ENCODE measurements at places on chromosomes 7 and 10. TPM values are rescaled to one million over a fixed set of nuclear protein-coding genes. Genes with fewer than 3 reads are reported as not detected.
A peak's percentile ranks its signal among the peaks of the same experiment; 100 is the strongest.

- peak; percentile 69 for DNase-seq
Observed at GRCh38 chr7:112495810-112496462, 15.1 kb downstream of the LSMEM1 start.

DNA sequence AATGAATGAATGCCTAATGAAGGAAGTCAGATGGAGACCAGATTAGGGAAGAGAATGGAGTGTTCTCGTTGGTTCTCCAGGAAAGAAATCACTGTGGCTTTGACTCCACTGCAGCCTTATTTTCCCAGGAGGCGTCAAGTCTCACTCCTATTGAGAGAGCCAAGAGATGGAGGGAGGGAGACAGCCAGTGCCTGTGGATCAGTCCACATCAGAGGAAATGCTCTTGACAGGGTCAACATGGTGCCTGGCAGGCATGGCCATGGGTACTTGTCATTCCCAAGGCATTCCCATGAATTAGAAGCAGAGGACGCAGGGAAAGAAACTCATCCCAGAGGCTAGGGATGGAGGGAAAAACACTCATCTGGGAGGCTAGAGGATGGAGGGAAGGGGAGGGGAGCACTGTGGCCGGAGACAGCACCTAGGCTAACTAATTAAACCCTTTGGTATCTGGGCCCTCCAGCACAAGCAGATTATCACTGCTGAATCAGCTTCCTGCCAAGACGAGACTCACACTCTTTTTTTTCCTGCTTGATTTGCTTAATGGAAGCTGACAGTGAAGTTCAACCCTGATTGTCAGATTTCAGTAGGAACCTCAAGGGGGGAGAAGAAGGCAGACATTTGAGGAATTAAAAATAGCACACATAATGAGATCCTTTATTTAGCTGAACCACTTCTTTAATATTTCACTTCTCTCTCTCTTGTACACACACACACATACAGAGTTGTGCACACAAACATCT, 1233.2 kb upstream of the AUTS2 start:
- DNase-seq: no peak

DNA sequence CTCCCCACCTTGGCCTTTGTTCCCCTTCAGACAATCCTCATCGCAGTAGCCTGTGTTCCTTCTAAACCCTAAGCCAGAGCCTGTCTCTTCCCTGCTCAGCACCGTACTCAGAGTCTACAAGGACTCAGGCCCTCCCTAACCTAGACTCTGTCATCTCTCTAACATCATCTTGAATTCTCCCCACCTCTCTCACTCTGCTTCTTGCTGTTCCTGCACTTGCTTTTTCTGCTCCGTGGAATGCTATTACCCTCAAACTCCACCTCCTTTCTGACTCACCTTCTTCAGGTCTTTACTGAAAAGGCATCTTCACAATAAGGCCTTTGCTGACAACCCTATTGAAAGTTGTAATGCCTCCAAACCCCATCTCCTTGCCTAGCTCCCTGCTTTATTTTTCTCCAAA, 141.0 kb downstream of the DKK1 start:
- DNase-seq: no peak

GRCh38 chr7:94395141-94396036, 694 bp downstream of the COL1A2 start:
- DNase-seq: peak; percentile 89

- DNase-seq: no peak
Observed at GRCh38 chr10:127175357-127176110, 20.9 kb downstream of the INSYN2A start.

DNA sequence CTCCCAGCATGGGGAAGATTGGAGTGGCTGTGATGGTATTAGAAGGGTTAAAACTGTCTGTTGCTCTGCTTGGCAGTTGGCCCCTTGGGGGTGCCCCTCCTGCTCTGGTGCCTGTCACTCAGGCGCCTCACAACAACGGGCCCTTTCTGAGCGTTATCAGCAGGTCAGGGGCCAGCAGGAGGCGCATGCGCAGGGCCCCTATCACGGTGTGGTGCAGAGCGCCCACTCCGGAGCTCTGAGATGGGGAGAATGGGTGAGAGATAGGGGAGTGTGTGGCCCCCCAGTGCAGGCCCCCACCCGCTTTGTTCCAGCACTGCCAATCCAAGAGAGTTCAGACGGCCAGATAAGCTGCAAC, 24.8 kb downstream of the GBX1 start:
- no peak for DNase-seq

- DNase-seq: peak; percentile 40
Observed at GRCh38 chr10:61779950-61780659, 117.4 kb downstream of the CABCOCO1 start.

DNA sequence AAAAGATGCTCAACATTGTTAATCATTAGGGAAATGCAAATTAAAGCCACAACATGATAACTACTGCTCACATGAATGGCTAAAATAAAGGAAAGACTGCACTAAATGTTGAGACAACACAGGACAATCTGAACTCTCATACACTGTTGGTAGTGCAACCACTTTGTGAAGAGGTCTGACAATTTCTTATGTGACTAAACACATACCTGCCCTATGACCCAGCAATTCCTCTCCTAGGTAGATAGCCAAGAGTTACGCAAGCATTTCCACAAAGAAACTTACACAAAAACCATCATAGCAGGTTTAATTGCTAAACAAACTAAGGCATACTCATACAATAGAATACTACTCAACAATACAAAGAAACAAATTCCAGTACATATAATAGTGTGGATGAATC, 41.8 kb upstream of the HERPUD2 start:
- DNase-seq: no peak

DNA sequence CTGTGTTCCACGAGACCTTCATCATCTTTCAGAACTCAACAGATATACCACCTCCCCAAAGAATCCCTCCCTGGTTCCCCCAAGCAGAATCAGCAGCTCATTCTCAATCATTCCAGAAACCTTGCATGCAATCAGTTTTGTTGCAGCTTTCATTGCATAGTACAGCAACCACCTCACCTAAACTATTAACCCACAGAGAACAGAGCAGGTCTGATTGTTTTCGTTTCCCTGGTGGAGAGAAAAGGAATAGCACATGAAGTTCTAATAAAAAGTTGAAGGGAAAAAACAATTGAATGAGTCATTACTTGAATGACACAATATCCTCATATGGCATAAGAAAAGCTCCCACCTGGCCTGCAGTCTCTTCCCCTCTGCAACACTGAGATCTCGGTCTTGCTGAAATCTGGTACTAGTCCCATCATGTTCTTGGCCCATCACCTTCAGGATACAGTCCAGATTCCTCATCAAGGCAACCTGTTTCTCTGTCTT, 147.1 kb upstream of the GDF10 start:
- peak; percentile 44 for DNase-seq

GRCh38 chr7:12322284-12322902, 81.3 kb downstream of the VWDE start:
- no peak for DNase-seq

DNA sequence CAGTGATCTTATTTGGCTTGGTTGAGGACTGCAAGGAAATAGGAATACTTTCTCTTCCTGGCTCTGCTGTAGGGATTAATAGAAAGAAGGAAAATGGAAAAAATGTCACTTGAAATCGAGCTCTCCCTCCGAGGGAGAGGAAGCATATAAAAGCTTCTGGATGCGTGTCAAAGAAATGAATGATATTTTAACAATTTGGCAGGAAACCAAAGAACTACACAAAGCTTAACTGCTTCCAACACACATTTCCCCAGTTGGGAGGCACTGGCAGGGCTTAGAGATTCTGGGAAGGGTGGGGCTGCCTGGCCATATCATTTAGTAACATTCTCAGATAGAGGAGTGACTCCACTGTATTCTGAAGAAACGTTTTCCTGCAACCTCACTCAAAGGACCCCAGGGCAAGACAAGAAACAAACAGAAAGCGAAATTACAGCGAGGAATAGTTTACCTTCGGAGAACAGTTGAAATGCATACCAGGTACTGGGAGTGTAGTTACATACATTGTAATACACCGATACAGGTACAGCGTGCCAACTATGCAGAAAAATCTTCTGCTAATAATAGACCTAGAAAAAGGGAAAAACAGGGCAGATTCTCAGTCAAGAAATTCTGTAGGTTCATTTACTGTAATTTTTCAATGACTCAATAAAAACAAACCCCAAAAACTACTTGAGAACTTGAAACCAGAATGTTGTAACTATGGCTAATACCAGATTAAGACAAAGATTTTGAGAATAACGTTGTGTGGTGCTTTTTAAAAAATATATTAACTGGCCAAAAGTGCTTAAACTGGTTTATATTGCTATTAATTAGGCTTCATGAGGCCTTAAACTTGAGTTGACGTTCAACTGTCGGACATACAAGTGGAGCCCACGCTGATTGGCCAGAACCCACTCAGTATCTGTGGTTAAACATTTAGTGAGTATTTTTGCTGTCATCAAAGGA, 75.7 kb upstream of the ASAH2 start:
- DNase-seq: peak; percentile 45

DNA sequence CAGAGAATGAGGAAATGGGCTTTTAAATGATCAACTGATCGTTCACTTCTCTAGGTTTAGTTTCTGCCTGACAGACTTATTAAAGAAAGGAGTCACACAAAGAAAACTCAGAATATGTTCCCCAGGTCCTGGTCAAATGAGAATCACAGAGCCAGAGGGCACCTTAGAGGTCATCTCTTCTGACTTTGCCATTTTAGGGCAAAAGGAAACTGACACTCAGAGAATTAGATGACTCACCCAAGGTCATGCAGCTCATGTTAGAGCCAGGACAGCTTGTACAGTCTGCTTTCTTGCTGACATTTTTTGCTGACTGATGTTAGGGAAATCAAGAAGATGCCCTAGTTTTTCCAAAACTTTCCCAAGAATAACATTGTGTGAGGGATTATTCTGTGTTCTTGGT, 312.7 kb upstream of the SP8 start:
- DNase-seq: peak; percentile 25

GRCh38 chr7:128858380-128859231, 4.0 kb upstream of the ATP6V1F start:
- DNase-seq: no peak

DNA sequence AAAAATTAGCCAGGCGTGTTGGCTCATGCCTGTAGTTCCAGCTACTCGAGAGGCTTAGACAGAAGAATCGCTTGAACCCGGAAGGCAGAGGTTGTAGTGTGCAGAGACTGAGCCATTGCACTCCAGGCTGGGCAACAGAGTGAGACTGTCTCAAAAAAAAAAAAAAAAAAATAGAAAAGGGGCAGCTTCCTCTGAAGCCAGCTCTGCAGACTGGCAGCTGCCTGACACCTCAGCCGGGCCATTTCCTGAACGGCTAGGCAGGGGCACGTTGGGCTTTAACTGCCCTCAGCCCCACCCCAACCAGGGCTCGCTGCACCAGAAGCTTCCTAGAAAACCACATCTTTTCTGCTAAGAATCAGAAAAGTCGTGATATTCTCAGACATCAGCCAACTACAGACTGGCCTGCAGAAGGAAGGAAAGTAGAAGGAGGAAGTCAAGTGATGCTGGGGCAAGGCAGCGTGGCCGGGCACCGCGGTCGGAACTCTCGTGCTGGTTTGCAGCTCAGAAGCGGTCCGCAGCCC, 38.0 kb downstream of the PRKAG2 start:
- DNase-seq: no peak

- DNase-seq: no peak
Observed at GRCh38 chr10:113169853-113170460, 219.9 kb downstream of the TCF7L2 start.

DNA sequence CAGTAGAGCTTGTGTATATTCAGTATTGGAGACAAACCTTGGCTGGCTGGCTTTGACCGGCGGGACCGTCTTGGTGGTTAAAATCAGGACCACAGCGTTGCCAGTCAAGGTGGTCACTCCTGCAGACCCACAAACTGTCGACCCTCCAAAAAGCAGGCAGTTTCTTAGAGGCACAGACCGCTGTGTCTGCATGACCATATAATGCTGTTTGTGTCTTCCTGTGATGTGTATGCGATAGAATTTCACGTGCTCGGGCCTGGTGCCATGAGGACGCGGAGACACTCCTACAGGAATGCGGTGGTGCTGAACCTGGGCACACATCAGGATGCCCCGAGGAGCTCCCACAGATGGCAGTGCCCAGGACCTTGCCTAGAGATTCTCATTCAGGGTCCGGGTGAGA, 34.8 kb downstream of the BNIP3 start:
- DNase-seq: no peak

- DNase-seq: no peak
Observed at GRCh38 chr10:74824900-74825370, 1.5 kb upstream of the KAT6B start.

GRCh38 chr7:2807845-2808772, 36.0 kb downstream of the GNA12 start:
- DNase-seq: no peak

DNA sequence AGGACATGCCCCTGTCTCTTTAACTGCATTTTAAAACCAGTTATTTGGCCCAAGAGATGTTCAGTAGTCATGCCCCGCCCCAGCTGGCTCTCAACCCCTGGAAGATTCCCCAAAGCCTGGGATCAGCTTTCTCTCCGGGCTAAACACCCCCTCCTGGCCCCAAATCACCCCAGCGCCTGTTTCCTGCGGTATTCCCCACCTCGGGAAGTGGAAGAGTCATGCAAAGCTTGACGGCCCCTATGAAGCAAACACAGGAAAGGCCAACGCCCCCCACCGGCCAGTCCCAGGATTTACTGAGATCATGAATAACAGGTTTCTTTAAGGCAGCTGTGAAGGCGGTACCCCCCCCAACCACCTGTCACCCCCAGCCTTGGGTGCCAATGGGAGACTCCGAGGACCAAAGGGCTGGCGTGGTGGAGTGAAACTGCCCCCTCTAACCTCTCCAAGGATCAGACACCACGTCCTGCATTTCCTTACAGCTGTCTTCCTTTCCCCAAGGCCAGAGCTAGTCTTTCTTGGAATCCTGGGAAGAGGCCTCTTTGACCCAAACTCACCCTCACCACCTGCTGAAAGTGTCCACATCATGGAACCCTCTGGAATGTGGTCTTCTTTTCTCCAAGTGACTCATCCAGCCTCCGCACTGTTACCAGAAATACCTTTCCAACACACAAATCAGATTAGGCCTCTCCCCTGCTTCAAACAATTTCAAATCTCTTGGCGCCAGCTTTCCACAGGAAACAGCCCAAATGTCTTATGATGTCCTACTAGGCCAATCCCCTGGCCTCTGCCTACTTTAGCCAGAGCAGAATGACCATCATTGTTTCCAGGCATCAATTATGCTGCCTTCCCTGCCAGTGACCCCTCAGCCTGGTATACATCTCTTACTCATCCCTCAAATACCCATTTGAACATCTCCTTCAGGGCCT, 301.5 kb downstream of the ZEB1 start:
- DNase-seq: peak; percentile 13

- DNase-seq: no peak
Observed at GRCh38 chr10:88152728-88153133, 289.3 kb downstream of the PTEN start.

GRCh38 chr7:32658034-32658433, 162.7 kb downstream of the AVL9 start:
- peak; percentile 91 for DNase-seq

Gene LRRC17
- total RNA-seq: 20.2 TPM

Gene FAM25G
- total RNA-seq: not detected

Gene CABCOCO1
- 1.2 TPM for total RNA-seq

Gene SFTPA2
- total RNA-seq: not detected

Gene GPR26
- not detected for total RNA-seq

Gene GRID1
- total RNA-seq: 2.4 TPM

Gene ODAD2
- total RNA-seq: 1.8 TPM

Gene C10orf143
- 1.3 TPM for total RNA-seq

Gene OR2F2
- total RNA-seq: not detected

Gene UNCX
- total RNA-seq: not detected

Gene IDI2
- total RNA-seq: not detected

Gene GRID2IP
- total RNA-seq: not detected

Gene NPSR1
- total RNA-seq: not detected

Gene ZNF316
- total RNA-seq: 5.1 TPM
